Hindlimb muscle (tissue), 1 donor: ENCODE measurements at places on chromosomes 12 and 14. TPM values are rescaled to one million over a fixed set of nuclear protein-coding genes. Genes with fewer than 3 reads are reported as not detected.

DNA sequence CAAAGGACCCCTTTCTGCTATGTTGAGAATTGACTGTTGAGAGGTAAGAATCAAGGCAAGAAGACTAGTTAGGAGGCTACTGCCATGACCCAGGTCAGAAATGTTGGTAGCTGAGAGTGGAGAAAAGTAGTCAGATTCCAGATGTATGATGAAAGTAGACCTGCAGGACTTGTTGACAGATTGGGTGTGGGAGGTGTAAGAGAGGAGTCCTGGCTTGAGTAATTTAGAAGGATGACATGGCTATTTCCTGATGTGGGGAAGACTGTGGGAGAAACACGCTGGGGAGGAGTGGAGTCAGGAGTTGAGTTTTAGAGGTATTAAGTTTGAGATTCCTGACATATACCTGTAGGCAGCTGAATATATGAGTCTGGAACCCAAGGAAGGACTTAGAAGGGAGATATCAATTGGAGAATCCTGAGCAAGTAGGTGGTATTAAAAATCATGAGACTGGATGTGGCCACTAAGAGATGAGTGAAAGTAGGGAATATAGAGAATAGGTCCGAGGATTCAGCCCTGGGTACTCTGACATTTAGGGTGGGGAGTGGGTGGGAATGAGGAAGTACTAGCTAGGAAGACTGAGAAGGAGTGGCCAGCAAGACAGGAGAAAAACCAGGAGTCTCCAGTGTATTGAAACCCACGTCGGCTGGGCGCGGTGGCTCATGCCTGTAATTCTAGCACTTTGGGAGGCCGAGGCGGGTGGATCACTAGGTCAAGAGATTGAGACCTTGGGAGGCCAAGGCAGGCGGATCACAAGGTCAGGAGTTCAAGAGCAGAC is 12.6 kb upstream of the DDX47 start:
- DNase-seq: no peak

DNA sequence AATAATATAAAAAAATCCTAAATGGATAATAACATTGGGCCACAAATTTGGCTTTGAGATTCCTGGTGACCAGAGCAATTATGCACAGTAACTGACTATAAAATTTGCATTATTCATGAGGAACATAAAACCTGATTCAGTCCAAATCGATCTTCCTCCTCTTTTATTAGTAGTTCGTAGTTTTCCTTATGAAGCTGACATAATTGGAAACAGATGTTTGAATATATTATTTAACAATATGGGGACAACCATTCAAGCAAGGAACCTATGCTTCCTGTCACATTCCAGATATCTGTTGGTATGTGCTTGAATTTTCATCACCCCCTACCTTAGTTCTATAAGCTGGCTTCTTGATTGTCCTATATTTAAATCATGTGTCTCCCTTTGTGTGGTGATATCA is 34.9 kb downstream of the CCDC175 start:
- DNase-seq: no peak

DNA sequence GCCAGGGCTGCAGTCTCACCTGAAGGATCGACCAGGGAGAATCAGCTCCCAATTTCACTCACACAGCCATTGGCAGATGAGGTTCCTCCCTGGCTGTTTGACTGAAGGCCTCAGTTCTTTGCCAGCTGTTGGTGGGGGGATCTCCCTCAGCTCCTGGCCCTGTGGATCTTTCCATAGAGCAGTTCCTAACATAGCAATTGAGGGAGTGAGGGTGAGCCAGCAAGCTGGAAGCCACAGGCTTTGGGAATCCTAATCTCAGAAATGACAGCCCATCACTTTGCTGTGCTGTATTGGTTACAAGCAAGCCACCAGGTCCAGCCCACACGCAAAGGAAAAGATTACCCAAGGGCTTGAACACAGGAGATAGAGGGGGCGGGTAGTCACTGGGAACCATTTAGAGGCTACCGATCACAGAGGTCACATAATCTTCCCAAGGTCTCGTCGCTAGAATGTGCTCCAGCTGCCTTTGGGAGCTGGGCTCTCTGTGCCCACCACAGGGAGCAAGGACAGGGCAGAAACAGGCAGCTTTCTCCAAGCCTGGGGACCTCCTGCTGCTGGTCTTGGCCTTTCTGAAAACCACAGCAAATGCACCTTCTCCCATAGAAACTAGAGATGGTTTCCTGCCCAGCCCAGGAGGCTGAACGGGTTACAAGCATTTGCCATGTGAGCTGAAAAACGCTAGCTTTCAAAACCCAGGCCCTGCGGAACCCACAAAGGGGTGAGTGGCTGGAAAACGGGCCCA is 4.6 kb upstream of the OTUB2 start:
- no peak for DNase-seq

Gene DIO3
- 3.7 TPM for polyA plus RNA-seq

DNA sequence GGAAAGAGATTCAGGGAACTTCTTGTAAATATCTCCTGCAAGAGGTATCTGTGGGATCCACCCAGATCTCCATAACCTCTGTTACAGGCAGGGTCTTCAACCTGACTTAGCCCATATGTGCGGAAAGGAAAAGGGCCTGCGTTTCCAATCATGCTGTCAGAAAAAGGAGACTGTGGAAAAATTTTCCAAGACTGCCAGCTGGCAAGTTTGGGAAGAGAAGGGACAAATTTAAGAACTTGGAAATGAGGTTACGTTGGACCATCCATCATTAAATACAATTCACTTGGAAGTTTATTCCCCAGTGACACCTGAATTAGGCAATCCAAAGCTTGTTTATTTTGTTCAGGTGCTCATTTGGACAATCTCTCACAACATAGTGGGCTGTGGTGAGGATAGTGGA is 13.9 kb downstream of the PTHLH start:
- DNase-seq: peak; percentile 34

DNA sequence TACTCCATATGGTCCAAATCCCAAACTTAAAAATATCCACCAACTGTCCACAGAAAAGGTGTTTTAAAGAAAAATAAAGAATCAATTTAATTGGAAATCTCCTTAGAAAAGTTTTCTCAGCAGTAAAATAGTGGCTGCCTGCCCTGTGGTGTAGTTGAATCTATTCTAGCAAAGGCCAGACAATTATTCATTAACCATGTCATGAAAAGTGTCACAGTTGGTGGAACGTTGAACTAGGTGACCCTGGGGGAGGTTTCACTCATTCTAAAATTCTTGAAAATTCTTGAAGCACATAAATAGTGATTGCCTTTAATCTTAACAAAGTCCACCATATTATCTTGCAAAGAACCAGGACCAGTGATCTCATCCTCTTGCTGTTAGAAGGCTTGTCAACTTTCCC is 78.4 kb upstream of the GZMB start:
- DNase-seq: no peak

- DNase-seq: no peak
Observed at GRCh38 chr12:109191621-109192250, 75.3 kb downstream of the ACACB start.

- DNase-seq: no peak
Observed at GRCh38 chr14:77004711-77005460, 23.6 kb downstream of the IRF2BPL start.

Gene NOXRED1
- polyA plus RNA-seq: 0.48 TPM

- no peak for DNase-seq
Observed at GRCh38 chr12:49998453-49998852, 25.7 kb downstream of the AQP6 start.

DNA sequence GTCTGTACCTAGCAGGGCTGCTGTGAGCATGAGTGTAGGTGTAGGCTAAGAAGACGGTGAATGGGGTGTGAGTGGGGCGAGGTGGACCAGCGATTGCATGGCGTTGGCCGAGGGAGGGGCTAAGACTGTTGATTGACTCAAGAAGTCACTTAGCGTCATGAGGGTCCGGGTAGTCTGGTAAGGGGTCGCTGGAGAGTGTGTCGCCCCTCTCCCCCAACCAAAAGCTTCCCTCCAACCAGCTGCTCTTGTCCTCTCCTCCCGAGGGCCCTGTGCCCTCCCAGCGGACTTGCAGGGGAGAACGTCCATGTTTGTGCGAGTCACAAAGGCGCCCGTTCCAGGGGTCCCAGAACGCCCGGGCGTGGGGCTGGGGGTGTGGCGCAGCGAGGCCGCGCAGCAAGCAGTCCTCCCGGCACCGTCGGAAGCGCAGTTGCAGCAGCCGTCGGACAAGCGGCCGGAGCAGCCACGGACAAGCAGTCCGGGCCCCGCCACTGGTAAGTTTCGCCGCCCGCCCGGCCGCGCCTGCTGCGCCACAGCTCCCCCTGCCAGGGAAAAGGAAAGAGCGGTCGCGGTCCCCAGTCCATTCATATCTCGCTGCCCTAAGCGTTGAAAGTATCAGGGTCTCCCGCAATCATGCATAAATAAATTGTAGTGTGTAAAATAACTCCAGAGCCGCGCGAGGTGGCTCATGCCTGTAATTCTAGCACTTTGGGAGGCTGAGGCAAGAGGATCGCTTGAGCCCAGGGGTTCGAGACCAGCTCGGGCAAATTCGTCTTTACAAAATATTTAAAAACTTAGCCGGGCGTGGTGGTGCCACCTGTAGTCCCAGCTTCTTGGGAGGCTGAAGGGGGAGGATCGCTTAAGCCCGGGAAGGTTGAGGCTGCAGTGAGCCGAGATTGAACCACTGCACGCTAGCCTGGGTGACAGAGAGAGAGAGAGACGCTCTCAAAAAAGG is at the start of gene CCDC63:
Gene CCDC63 (plus strand): TSS at position 373 of the 952 bp plus-strand sequence. CDS start 5,968 bp downstream, outside the sequence.
- DNase-seq: peak; percentile 57
